ENCODE measurements at places on chromosomes 2 and 18. TPM values are rescaled to one million over a fixed set of nuclear protein-coding genes. Genes with fewer than 3 reads are reported as not detected.

ATP6V1B1 gene
- total RNA-seq = 0.68 TPM

SIGLEC15 gene
- 49.3 TPM for total RNA-seq

RAB27B gene
- 7.0 TPM for total RNA-seq

CIB4 gene
- total RNA-seq = not detected

LYG2 gene
- not detected for total RNA-seq

IL37 gene
- 0.36 TPM for total RNA-seq

GRCh38 chr2:206688990-206689389 is 29.2 kb downstream of the DYTN start:
- no peak for DNase-seq

DNA sequence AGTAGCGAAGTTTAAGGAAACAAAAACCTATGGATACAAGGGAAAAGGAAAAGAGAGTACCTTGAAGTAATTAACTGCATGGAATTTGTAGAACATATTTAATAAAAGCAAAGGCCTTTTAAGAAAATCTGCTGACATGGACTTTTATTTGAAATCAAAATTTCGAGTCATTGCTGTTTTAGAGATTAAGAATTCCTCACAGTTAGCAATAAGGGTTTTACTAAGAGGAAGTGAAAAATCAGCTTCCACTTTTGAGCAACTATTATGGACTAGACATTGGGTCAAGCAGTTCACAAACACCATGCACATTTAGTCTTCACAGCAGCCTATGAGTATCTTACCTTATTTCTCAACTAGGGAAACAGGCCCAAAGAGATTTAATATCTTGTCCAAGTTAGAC is 876.3 kb downstream of the BCL11A start:
- DNase-seq = no peak

GRCh38 chr2:134667081-134667480 is 51.7 kb downstream of the TMEM163 start:
- DNase-seq = no peak

DNA sequence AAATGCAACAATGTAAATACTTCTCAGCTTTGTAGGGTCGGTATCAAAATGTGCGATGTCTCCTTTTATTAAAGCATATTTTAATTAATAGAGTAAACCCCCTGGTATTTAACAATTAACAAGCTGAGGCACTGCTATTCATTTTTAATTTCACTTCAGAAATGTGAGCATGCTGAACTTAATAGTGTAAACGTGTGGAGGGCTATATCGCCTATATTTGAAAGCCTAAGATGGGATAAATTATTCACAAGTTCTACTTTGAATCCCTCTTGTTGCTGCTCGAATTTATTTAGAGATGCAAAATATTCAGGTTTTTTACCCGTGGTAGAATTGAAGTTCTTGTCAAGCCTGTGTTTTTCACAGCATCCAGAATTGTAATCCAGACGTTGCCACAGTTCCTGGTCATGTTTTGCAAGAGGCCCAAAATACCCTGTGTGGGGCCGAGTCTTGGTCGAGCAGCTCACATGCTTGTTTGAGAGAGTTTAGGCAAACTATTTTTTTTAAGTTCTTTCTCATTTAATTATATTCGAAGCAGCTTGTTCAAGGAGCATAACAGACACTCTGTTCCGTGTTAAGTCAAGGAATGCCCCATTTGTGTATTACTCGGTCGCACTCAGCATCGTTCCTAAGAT is 2.5 kb downstream of the SALL3 start:
- DNase-seq = no peak

- DNase-seq = peak; percentile 89
Measured at GRCh38 chr18:55830544-55830943, 242.6 kb upstream of the TCF4 start.

GRCh38 chr2:104872866-104873688 is 19.2 kb downstream of the POU3F3 start:
- peak; percentile 47 for DNase-seq

DNA sequence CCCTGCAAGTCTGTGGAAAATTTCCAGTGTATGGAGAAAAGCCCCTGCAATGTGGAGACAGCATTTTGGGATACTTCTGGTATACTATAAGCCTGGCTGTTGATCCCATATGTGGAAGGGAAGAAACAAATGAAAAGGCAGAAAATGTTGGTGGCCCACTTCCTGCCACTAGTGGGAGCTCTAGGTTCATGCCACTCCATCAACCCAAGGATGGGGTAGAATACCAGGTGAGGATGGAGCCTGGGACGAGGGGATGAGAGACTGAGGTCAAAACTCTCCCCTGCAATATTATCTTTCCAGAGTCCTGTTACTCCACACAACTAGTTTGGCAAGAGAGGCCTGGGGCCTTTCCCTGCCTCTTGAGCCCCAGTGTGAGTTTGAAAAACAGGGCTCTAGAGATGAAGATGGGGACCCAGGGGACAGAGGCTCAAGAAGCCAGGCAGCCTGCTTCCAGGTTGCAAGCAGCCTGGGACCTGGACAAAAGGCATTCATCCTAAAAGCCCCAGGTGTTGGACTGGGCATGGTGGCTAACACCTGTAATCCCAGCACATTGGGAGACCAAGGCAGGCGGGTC is 31.9 kb downstream of the BMP10 start:
- DNase-seq = peak; percentile 18

GRCh38 chr18:24026457-24026856 is 11.9 kb downstream of the TTC39C start:
- no peak for DNase-seq

GRCh38 chr18:29056800-29057199 is 879.9 kb upstream of the CDH2 start:
- DNase-seq = no peak

- DNase-seq = no peak
Measured at GRCh38 chr2:133194362-133194655, 374.0 kb downstream of the NCKAP5 start.

DNA sequence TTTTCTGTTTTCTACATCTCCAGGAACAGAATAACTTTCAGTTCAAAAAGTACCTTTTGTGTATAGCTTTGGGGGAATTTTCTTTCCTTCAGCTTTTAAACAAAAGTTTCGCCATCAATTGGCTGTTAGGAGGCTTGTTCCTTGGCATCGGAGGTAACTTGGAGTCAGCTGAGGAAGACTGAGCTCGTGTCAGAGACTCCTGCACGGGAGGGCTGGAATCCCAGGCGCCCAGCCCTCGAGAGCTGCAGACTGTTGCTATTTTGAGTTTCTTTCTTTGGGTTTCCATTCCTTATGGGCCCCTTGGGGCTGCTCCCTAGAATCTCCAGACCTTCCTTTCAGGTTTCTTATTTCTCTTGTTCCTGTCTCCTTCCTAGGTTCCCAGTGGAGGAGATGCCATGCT is 8.1 kb downstream of the EMILIN2 start:
- no peak for DNase-seq

- no peak for DNase-seq
Measured at GRCh38 chr18:75635096-75635495, 207.6 kb upstream of the SMIM21 start.

DNA sequence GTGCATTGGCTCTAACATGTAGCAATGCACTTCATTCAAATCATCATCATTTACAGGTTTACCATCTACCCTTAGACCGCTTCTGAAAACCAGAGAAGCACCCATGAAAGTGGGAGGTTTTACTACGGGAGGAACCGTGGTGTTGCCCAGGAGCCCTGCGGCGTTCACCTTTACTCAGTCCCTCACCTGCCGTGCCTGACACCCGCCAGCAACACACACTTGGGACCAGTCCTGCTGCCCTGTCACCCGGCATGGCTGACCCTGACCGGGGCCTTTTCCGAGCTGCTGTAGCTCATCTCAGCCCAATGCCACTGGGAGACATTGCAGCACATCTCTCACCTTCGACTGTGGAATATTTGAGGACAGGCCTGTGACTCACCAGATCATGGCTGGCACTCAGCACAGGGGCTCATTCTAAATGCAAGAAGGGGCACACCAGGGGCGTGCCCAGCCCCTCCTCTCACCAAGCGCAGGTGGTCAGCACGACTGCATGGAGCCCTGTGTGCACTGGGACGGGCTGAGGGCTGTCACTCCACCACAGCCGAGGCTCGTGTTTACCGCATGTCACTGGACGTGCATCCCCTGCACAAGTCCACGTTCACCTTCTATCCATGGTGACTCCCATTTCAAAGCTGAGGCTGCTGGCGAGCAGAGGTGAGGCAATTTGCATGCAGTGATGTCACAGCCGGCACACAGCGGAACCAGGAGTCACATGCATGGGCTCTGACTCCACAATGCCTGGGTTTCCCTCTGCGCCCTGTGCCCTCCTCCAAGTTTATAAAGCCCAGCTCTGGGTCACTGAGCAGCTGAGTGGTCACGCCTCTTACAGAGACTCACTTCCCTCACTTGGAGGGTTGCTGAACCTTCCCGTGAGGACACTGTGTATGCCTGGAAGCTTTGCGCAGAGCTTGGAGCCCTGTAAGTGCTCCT is 76.7 kb upstream of the SNTG2 start:
- no peak for DNase-seq

DNA sequence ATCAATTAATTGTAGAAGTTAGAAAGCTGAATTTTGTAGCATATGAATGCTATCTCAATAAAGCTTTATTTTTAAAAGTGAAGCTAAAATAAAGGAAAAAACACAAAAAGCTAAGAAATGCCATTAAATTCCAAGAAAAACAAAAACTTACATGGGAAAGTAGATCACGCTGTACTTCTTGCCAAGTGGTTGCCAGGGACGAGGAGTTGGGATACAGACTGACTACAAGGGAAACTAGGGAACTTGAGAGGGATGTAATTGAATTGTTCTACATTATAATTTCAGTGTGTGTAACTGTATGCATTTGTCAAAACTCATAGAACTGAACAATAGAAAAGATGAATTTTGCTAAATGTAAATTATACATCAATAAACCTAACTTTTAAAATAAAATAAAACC is 108.1 kb downstream of the DYM start:
- DNase-seq = no peak

DNA sequence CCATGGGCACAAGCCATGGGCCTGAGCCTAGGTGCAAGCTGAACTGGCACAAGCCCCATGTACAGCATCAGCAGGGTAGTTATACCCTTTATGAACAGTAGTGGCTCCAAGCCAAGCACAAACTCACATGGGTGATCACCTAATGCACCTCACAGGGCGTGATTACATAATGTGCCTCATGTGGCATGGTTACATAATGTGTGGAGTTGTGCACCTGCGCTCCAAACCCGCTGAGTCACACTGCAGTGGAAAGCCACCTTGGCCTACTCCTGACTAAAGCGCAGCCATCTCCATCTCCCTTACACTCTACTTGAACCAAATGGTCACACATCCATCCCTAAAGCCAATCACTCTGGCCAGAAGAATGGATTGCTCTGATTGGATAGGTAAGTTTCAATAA is 279.7 kb downstream of the MBD2 start:
- no peak for DNase-seq

- no peak for DNase-seq
Measured at GRCh38 chr2:232563580-232563979, 13.1 kb downstream of the EIF4E2 start.

DNA sequence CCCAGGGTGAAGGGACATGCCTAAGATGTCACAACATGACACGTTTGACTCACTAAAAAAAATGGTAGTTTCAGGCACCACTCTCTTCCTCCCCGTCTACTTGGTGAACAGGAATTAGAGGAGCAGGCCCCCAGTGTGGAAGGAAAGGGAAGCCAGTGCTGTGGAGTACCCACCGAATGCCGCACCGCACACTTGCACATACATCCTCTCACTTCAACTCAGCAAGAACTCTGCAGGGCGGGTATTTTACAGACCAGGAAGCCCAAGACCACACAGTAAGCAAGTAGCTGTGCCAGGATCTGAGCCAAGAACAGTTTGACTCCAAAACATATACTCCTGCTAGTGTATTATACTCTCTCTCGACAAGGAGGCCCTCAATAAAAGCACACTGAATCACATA is 69.8 kb downstream of the BCL2 start:
- DNase-seq = no peak

DNA sequence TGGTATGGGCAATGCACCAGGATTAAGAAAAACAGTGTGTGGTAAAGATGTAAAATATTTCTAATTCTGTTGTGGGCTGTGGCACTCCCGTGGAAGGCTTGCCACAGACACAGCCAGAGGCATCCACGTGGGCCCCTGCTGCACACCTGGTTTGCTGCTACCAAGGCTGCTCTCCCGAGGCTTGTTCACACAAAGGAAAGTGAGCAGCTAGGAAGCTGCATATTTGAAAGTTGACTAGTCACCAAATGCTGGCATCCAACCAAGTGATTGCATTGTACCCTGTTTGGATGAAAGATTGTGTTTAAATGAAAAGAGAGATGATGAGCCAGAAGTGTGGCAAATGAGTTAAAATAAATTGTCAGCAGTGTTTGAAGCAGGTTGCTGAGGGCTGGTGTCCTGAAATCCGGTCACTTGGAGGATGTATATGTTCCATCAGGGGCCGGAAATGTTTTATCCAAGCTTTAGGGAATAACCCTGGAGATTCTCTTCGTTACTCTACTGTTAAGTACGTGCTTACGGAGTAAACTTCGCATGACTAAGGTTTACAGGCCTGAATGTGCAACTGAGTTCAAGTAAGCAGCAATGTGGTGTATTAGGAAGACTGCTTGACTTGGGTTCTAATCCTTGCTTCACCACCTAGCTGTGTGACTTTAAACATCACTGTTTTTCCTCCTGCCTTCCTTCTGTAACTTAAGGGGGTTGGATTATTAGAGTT is 86.1 kb downstream of the MSH2 start:
- DNase-seq = peak; percentile 79

GRCh38 chr2:554444-554843 is 122.8 kb downstream of the TMEM18 start:
- DNase-seq = no peak

- peak; percentile 23 for DNase-seq
Measured at GRCh38 chr2:1052771-1053191, 102.1 kb downstream of the SNTG2 start.

DNA sequence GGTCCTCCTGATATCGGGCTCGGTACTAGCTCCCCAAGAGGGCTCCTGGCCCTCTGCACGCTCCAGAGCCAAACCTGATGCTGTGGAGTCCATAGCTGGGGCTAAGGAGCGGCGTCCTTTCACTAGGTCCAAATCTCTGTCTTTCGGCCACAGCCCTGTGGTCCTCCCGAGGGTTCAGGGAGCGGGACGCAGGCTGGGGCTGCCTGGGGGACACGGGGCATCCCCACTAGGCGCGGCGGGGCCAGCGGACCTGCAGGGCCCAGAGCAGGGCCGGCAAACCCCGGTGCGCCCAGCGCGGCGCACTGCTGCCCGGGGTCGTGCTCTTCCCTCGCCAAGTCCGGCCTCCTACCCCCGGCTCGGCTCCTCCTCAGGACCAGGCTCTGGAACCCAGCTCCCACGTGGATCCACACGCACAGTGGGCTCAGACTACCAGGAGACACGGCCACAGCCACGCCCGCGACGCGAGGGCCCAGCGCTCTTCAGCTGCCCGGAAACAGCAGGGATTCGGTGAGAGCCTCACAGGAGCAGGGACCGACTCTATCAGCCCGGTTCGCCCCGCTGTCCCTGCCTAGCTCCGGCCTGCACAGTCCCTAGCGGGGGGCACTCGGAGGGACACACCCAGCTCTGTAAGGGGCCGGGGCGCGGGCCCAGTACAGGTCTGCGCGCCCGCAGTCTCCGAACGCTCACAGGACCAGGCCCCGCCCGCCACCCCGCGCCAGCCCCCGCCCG is 593 bp downstream of the ZNF514 start:
- DNase-seq = peak; percentile 56

- DNase-seq = no peak
Measured at GRCh38 chr2:239811111-239811781, 213.9 kb downstream of the NDUFA10 start.
